ENCODE measurements at places on chromosomes 12 and 14.

DNA sequence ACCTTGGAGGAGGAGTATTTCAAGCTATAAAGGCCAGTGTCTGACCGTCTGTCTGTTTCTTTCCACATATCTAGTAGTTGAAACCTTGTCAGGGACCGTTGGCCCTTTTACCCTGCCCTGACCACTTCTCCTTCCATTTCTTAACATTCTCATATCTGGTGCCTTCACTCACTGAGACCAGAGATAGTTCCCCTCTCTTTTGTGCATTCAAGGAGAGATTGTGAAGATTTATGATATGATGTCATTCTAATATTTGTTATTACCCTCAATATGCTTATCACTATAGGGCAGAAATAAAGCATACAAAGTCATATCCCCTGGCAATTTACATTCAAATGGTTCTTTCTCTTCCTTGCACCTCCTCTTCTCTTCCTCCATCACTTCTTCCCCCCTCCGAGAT, 83.3 kb downstream of the PLXNC1 start:
- no peak for DNase-seq

- DNase-seq: no peak
These were observed 89.3 kb upstream of the DHRS4 start for GRCh38 chr14:23864259-23864658.

DNA sequence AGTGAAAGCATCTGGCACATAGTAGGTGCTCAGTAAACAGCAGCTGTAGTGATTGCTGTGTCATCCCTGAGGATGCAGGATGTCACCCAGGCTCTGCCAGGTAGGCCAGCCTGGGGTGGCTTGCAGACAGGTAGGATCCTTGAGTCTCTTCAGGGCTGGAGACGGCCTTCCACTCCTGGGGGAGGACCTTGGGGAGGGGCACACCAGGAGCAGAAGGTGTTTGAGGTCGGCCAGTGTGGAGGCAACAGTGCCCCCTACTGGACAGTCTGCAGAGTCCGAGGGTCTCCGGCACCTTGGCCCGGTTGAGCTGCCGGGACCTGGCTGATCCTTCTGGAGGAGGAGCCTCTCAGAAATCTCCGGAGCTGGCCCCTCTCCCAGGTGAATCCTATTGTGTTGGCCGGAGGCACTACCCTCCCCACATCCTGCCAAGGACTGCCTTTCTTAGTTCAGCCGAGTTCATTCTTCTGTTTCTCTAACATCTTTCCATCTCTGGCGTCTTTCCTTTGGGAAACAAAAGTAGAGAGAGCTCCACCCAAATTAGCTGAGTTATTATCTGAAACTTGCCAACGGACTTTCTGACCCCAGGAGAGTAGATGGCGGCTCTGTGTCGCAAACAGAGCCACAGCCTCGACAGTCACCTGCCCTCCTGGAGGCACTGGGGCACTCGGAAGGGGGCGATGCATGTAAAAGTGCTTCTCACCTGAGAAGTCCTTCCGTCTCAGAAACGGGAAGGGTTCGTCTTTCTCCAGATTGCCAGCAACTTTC, 41.8 kb upstream of the CLMN start:
- DNase-seq: peak; percentile 72

DNA sequence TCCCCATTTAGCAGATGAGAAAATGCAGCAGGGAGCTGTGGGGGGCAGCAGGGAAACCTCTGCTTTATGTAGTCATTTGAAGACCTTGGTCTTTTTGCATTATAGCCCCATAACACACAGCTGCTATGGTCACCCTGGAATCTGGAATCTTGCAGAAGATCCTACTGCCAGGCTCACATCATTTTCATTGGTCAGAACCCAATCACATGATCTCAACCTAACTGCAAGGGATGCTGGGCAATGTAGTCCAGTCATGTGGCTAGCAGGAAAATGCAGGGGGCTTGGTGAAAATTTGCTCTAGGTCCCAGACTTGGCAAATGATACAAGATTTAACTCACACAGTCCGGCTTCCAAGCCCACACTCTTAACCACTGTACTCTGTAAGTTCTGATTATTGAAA, 1028.7 kb downstream of the AACS start:
- peak; percentile 59 for DNase-seq

DNA sequence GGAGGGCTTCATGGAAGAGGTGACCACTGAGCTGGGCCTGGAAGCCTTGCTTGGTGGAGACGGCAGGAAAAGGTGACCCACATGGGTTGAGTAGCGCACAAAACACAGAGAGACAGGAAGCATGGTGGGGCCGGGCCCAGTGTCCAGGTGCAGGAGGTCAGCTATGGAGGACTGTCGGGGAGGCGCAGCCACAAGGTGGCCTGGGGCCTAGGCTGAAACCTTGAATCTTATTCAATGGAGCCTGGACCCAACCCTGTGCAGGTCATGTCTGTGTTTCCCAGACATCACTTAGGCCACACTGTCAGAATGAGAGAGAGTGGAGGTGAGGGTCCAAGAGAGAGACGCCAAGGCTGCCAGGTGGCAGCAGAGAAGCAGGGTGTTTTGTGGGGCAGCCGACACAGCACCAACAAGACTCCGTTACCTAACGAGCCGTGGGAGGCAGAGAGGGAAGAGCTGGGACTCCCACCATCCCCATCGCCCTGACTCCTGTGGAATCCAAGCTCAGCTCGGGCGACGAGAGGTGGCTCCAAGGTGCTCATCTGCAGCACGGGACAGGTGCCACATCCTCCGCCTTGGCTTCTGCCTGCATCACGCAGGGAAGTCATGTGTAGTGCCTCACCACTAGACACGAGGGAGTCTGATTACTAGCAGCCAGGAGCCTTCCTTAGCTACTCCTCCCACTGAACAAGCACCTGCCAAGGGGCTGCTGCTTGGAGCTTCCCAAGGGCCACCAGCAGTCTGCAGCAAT, 38.7 kb downstream of the DEGS2 start:
- no peak for DNase-seq

GRCh38 chr14:94646481-94646880, 34.3 kb downstream of the SERPINA3 start:
- DNase-seq: no peak

DNA sequence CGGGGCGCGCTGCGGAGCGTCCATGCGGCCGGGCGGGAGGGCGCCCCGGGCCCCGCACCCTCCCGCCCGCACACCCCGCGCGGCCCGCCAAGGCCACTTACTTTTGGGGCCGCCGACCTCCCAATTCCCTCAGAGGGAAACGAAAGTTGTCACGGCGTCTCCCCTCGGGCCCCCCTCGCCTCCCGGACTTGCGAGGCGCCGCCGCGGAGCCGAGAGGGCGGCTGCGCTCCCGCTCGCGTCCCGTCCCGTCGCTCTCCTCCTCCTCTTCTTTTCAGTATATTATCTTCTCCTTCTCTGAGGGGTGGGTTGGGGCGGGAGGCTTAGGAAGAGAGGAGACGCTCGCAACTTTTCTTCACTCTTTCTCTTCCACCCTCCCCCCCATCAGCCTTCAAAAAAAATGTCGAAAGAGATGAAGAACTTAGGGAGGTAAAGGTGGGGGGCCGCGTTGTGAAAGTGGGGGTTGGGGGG, 613 bp downstream of the DUSP16 start:
- DNase-seq: no peak

- DNase-seq: no peak
These were observed 85.9 kb upstream of the NCOR2 start for GRCh38 chr12:124653169-124653931.

- no peak for DNase-seq
These were observed 19.6 kb upstream of the FBXO33 start for GRCh38 chr14:39451811-39452210.

- DNase-seq: no peak
These were observed 1.3 kb downstream of the CAMKK2 start for GRCh38 chr12:121295116-121295745.

GRCh38 chr12:66279123-66279712, 23.1 kb upstream of the HELB start:
- no peak for DNase-seq

GRCh38 chr14:99422228-99423010, 58.2 kb downstream of the SETD3 start:
- DNase-seq: no peak

DNA sequence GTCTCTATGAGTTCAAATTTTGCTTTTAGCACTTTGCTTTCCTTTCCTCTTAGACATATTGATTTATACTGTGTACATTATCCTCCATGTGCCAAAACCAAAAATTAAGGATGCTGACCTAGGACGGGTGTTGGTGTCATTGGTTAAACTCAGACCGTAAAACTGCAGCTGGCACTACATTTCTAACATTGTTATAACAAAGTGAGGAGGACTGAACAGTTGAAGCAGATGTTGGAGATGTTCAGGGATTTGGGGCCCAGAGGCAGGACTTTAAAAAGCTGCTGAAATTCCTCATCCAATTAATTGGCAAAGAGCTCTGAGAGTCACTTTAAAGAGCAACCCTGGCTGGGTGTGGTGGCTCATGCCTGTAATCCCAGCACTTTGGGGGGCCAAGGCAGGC, 72.4 kb downstream of the TMTC1 start:
- no peak for DNase-seq

DNA sequence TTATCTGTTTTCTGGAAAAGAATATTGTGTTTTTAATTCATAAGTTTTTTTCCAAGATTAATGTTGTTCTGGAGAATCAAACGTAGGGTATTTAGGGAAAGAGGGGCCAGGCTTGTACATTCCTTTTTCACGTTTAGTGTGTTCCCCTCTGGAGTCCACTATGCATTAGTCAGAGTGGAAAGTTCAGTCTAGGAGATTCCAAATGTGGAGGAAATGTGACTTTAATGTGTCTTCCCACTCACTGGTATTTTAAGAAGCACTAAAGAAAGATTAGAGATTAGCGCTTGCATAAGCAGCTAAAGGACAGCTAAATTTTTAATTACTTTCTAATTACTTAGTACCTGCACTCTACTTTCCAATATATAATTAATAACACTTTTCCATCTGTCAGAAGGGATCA, 4.4 kb upstream of the PDE6H start:
- DNase-seq: no peak

- DNase-seq: no peak
These were observed at the start of gene RAPGEF3 for GRCh38 chr12:47758834-47759690. RAPGEF3 (minus strand) TSS chr12:47758880; CDS start chr12:47758556, 324 bp downstream.

GRCh38 chr12:32343496-32343895, 55.9 kb upstream of the FGD4 start:
- no peak for DNase-seq

- DNase-seq: no peak
These were observed 250.9 kb downstream of the DUSP6 start for GRCh38 chr12:89101440-89101839.

GRCh38 chr14:42002141-42002540, 395.5 kb downstream of the LRFN5 start:
- DNase-seq: no peak

GRCh38 chr14:77103951-77104350, 5.9 kb downstream of the CIPC start:
- no peak for DNase-seq

GRCh38 chr14:59849411-59850130, 21.0 kb downstream of the RTN1 start:
- no peak for DNase-seq

GRCh38 chr12:14278294-14278953, 87.1 kb upstream of the ATF7IP start:
- no peak for DNase-seq
